ENCODE measurements at places on chromosomes 3 and 15.

DNA sequence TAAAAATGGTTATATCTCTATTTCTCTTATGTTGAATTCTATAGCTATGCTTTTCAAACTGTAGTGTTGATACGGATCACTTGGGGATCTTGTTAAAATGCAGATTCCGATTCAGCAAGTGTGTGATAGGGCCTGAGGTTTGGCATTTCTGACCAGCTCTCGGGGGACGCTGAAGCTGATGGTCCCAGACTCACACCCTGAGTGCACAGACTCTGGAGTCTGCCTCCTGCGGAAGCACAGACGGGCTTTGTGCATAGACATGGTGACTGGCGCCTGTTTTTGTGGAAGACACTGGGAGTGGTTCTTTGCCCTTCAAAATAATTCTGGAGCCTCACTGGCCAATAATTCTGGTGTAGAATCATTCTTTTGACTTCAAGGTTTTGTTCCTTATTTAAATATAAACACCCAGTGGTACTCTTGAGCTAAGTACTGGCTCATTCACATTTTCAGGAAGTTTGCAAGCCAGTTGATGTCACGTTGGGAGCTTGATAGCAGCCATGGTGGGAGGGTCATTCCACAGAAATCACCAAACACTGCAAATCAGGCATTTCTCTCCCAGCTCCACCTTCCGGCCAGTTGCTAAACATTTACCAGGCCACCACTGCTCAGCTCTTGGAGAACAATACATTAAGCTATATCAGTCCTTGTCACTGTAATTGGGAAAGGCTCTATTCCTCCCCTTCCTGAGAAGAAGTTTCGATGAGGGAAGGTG, 19.2 kb downstream of the CLDN11 start:
- no peak for DNase-seq

DNA sequence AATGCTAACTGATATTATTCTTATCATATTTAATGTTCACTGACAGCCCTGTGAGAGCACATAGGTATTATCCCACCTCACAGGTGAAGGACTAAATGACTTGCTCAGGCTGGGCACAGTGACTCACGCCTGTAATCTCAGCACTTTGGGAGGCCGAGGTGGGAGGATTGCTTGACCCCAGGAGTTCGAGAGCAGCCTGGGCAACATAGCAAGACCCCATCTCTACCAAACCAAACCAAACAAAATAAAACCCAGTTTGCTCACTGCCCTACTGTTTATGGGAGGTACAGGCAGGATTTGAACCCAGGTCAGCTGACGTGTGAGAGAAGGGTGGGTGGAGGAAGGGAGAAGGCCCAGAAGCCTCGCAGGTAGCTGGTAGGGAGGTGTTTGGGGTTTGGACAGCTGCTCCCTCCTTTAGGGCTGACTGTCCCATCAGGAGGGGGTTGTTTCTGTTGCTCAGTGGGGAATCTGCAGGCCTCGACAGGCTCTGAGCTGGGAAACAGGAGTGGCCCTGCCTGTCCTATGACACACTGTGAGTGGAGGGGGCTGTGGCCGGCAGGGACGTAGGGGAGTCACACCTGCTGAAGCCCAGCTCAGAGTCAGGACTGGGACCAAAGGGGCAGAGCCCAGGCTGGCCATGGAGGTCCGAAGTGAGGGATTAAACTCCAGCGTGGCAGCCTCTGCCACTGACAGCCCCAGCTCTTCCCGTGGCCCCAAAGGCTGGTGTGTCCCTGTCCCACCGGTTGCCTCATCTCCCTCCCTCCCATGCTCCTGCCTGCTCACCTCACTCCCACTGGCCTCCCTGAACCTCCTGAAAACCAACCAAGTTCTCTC, 25.3 kb downstream of the BHLHE40 start:
- no peak for DNase-seq

- no peak for DNase-seq
Measured at GRCh38 chr3:33041909-33042308, 55.0 kb downstream of the GLB1 start.

DNA sequence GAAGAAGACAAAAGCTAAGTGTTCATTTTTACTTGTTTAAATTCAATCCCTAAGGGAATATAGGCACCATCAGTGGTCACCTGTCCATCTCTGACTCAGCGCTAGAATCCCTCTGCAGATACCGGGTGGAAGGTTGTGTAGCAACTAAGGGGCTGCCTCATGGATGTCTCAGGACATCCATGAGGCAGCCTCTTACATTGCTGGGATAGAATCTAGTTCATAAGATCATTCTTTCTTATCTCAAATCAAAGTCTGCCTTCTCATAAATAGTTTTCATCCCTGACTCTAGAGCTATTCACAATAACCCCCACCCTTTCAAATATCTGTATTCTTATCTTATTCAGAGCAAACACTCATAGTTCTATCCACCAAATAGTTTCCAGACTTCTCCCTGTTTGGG, 38.1 kb downstream of the HSPBAP1 start:
- no peak for DNase-seq

DNA sequence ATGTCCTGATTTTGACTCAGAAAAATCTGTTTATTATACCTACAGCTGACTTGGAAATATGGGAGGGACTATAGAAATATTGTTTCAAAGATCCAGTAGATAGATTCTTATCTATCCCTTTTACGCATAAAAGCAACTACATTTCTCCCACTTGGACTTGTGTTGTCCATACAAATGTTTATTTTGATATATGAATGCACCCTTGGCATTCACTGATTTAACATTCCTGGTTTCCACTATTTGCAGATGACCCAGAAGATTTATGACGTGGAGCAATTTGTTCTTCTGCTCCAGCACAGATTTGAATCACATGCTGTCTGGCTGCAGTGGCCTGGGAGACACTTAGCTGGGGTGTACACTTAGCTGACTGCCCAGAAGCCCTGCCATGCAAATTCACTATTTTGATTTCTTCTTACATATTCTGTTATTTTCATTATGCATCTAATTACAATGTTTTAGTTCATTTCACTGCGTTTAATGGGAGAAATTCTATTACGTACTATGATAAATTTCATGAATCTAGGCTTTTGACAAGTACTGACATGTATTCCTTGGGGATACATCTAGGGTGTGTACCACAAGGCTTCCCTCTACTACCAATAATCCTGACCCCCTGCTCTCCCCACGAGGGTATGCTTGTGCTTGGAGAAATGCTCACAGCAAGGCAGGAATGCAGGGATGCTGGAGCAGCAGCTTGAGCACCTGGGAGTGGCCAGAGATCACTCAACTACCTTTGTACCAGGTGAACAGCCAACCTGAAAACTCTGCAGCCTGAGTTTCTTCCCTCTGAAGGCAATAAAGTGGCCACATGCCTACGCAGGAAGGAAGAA, 223.6 kb upstream of the TBL1XR1 start:
- no peak for DNase-seq

GRCh38 chr15:48049736-48050135, 71.1 kb upstream of the SLC24A5 start:
- DNase-seq = no peak

DNA sequence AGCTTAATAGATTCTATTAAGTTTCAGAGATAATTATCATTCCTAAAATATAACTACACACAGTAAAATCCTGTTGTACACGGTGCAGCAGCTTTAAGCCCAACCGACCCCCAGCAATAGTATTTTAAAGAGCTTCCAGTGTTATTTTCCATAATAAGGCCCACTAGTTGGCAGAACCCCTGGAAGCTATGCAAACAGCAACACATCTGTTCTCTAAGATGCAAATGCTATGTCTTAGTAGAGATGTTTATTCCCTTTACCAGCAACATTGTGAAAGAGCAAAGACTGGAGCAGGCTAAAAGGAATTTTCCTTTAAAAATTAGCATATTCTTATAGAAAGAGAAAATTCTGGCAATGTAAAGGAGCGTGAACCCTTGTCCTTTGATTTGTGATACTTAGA, 819.7 kb upstream of the ALCAM start:
- DNase-seq = no peak

- no peak for DNase-seq
Measured at GRCh38 chr3:104126864-104127553, 1239.7 kb upstream of the ALCAM start.

DNA sequence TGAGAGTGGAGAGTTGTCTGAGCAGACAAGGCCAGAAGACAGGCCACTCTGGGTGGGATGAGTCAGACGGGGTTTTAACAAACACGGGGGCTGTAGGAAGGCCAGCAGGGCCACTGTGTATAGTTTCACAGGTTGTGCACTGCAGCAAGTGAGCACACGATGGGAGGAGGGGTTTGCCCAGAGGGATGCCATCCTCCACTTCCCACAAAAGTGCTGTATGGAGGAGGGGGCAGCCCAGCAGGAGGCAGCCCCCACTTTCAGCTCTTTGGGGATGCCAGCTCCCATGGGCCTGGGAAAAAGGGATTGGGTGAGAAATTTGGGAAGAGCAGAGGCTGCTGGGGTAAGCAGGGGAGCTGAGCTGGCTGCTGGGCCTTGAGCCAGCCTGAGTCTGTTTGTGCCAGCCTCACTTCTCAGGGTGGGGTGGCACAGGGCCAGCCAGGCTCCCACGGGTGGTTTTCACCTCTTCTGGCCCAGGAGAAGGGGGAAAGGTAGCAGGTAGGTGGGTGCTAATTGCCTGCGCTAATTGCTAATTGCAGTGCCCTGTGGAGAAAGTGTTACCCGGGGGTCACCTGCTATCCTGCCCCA, 6.7 kb downstream of the ZBTB47 start:
- DNase-seq = no peak

GRCh38 chr3:184757022-184757651, 45.3 kb upstream of the MAGEF1 start:
- no peak for DNase-seq

DNA sequence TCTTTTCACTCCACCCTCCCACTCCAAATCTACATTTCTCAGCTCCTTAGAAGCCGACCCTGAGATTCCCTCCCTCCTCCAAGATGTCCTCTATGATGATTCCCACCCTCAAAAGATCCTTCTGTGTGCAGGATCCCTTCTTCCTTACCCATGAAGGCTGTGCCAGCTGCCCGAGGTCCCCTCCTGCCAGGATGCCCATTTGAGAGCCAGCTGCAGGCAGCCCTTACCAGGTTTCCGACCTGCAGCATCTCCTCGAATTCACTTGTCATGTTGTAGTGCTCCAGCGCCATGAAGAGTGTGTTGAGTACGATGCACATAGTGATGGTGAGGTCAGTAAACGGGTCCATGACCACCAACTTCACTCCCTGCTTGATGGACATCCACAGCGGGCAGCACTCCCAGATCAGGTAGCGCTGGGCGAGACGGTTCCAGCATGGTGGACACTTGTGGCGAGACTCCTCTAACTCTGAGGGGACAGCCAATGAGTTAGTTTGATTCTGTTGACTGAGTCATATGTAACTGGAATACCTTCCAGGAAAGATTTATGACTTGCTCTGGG, 51.9 kb downstream of the SCN5A start:
- DNase-seq = no peak

- DNase-seq = no peak
Measured at GRCh38 chr3:28250999-28251398, 9.6 kb downstream of the CMC1 start.

GRCh38 chr3:17359911-17360310, 382.5 kb downstream of the TBC1D5 start:
- DNase-seq = no peak

DNA sequence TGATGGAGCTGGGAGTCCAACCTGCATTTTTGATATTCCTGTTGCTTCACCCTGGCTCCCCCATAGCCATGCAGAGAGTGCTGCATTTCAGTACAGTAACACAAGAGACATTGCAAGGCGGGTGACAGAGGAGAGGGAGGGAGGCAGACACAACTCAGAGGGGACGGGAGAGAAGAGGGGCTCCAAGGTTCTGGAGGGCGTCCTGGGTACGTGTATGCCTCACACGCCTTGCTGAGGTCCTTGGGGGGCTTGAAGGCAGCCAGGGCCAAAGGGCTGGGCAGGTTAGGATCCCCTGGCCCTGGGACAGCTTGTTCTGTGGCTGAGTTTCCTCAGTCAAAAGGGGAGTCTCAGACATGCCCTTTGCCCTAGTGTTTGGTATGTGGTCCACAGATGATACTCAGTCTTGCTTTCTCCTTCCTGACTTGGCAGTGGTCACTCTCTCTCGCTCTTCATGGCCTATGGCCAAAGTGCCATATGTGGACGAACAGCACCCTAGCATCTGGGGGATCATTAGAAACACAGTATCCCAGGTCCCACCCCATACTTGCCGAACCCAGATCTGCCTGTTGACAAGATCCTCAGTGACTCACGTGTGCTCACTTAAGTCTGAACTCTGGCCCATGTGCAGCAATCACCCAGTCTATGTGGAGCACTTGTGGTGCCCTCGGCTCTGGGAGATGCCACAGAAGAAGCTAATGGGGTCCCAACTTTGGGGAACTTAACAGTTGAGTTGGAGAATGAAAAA, 52.9 kb downstream of the FGD5 start:
- DNase-seq = no peak

DNA sequence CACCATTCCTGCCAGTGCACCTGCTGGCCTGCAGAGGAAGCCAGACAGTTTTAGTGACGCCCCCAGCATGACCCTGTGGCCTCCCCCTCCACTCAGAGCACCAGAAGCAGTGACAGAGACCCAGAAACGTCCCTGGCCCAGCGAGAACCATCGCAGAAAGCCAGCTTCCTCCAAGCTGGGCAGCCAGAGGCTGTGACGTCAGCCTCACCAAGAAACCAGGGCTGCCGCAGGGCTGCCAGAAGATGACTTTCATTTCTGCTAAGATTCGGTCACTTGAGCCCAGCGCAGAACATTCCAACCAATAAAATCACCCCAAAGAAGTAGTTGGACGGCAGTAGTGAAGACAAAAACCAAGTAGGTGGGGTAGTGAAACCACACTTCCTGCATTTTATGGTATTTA, 29.6 kb upstream of the RPL32 start:
- DNase-seq = no peak

- no peak for DNase-seq
Measured at GRCh38 chr3:94928921-94929320, 866.1 kb downstream of the NSUN3 start.

DNA sequence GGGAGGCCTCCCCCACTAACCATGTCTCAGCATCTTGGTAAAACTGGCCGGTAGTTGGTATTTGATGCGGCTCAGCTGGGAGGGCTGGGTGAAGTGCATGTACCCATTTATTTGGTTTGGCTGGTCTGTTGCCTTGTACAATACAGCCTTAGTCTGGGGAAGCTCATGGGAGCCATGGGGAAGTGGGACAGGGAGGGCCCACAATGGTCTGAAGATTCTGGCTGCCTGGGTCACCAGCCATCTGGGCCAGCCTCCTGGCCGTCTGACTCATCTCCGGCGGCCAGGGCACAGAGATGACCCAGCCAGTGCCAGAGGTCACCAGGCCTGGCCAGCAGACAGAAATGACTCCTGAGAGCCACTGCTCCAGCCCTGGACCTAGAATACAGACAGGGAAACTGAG, 51.6 kb upstream of the SMAD6 start:
- DNase-seq = no peak

DNA sequence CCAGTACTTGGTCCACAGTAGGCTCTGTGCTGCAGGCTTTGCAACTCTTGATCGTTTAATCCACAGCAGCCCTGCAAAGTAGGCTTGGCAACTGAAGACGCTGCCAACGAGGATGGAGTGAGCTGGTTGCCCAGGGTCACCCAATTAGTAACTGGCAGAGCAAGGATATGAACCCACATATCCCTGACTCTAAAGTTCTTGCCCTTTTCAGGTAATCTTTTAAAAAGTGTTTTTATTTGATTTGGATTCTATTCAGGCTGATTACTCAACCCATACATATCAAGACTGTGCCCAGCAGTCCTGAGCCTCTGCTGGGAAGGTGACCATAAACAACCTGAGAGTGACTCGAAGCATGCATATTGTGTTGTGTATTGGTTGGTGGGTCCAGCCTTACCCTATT, 50.3 kb downstream of the PSMD6 start:
- no peak for DNase-seq

- no peak for DNase-seq
Measured at GRCh38 chr3:43244694-43245093, 41.6 kb upstream of the SNRK start.

- DNase-seq = no peak
Measured at GRCh38 chr3:27449530-27450150, 34.5 kb downstream of the SLC4A7 start.
